ENCODE measurements at places on chromosomes 1 and 21.

GRCh38 chr1:56898005-56898373 is 43.4 kb downstream of the C8A start:
- DNase-seq: peak; percentile 56

- DNase-seq: no peak
Observed at GRCh38 chr1:3167255-3167654, 98.3 kb downstream of the PRDM16 start.

DNA sequence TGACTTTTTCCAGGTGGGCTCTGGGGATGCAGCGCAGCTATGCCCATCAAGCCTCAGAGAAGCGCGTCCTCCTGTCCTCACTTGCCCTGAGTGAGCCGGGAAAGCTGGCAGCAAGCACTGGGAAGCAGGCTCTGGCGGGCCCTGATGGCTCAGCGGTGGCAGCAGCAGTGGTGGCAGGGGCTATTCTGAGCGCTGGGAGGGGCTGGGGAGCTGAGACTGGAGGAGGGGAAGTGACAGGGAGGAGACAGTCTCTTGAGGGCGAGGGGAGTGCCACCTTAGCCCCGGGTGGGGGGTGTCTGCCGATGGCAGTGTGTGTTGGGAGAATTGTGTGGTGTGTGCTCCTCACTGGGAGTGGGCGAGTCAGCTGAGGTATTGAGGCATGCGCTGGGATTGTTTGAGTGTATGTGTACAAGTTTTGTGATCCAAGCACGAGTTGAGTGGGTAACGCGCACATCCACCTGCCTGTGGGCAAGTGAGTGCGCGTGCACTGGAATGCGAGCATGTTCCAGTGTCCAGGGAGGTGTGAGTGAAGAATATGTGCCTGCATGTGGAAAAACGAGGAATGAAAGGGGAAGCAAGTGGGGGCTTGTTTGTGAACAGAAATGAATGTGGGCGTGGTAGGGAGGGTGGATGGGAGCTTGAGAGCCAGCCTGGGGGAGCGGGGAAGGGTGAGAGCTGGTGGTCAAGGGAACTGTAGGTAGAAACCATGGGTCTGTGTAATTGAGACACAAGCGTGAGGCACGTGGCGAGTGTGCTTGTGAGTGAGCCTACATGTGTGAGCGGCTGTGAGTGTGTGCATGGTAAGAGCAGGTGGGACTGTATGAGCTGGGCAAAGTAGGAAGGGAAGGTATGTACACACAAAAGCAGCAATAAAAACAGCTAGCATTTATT is 2.9 kb upstream of the FOXO6 start:
- no peak for DNase-seq

- peak; percentile 68 for DNase-seq
Observed at GRCh38 chr1:32241001-32241763, 5.8 kb upstream of the FAM167B start.

GRCh38 chr1:63442141-63442475 is 74.7 kb downstream of the ALG6 start:
- DNase-seq: peak; percentile 31

DNA sequence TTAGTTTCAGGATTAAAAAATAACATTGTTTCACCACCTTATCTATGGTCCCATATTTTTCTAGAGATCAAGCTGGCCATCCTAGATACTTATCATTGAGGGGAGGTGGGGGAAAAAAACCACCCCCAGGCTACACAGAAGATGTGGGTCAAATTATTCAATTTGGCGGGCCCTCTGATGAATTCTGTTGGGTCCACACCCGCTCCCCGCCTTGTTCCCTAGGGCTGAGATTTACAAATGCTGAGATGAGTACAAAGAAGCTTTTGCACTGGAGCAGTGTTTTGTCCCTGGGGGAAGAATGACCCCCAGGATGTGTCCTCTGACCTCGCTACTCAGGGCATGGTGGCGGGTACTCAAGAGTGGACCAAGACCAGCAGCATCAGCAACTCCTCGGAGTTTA is 246.9 kb upstream of the TMEM51 start:
- no peak for DNase-seq

- no peak for DNase-seq
Observed at GRCh38 chr1:22131875-22132486, 10.9 kb downstream of the WNT4 start.

DNA sequence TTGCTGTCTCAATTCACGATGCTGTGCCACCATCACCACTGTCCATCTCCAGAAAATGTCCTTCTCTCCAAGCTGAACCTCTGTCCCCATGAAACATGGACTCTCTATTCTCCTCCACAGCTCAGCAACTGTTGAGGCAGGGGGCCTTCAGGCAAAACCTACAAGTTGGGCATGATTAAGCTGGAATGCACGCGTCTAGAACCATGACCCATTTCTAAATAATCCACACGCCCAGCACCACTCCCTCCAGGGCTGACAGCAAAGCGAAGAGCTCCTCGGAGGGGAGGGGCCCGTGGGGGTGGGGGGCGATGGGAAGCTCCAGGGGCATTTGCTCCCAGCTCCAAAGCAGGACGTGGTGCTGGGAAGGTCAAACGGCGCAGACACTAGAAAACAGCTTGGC is 3.3 kb upstream of the HES5 start:
- DNase-seq: no peak

GRCh38 chr1:216533776-216534175 is 110.5 kb upstream of the USH2A start:
- DNase-seq: no peak

DNA sequence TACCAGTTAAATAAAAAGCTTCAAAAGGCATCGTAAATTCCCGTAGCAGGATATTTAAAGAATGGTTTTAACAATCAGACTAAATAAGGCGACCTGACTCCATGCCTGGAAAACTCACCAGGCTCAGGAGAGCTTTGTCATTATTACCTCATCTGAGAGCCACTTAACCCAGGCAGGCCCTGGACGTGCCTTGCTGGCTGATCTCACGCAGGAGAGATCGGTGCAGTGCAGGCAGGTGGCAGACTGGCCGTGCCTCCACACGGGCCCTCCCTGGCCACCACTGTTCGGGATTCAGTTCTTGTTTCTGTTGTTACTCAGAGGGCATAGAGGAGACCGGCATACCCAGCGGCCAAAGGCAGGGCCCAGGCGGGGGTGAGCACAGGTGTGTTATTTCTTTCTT is 6.4 kb downstream of the MT1HL1 start:
- no peak for DNase-seq

GRCh38 chr1:27100335-27101053 is 54.4 kb downstream of the SLC9A1 start:
- no peak for DNase-seq

DNA sequence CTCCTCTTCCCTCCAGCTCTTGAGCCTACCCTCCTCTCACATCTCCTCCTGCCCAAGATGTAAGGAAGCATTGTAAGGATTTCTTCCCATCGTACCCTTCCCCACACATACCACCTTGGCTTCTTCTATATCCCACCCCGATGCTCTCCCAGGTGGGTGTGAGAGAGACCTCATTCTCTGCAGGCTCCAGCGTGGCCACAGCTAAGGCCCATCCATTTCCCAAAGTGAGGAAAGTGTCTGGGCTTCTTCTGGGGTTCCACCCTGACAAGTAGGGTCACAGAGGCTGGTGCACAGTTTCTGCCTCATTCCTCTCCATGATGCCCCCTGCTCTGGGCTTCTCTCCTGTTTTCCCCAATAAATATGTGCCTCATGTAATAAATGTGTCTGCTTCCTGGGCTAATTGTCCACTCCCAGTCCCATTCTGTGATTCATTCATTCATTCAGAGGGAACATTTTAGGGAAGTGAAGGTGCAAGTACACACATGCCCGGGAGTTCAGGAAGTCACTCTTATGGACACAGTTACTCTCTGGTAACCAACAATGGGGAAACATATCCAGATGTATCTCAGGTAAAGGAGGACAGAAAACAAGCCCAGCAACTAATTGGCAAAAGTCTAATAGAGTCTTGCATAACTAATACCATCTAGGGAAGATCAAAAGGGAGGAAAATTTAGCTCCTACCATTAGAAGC is 1.9 kb downstream of the SPRR4 start:
- no peak for DNase-seq

DNA sequence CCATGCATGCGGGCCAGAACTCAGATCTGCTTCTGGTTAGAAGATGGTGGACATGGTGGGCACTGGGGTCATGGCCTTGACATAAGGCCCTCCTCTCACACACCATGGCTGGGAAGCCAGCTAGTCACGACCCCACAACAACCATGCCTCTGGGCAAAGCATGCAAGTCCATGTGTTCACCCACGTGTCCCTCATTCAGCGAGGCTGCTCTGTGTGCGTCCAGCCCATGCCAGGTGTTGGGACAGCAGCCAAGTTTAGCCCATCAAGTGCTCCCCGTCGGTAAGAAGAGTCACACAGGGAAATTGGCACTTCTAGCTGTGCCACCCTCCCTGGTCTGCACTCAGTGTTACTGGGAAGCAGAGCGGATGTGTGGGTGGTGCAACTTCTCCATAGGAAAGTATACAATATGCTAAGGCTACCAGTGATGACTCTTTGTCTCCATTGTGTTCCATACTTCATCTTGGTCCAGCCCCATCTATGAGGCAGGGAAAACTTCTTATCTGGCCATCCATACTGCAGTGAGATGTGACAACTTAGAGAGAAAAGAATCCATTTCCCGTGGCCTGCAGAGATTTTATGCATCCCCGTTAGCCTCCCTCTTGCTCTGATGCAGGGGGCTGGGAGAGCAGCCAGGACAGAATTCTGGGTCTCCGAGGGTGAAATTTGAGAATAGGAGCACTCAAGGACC is 198.0 kb downstream of the GRIK3 start:
- DNase-seq: no peak

GRCh38 chr1:202145068-202145743 is 669 bp upstream of the ARL8A start:
- peak; percentile 20 for DNase-seq

- peak; percentile 45 for DNase-seq
Observed at GRCh38 chr1:48677306-48678287, 99.1 kb downstream of the BEND5 start.

GRCh38 chr1:216045400-216045799 is 377.8 kb downstream of the USH2A start:
- peak; percentile 65 for DNase-seq

GRCh38 chr1:216766633-216767327 is 43.6 kb upstream of the ESRRG start:
- DNase-seq: no peak

DNA sequence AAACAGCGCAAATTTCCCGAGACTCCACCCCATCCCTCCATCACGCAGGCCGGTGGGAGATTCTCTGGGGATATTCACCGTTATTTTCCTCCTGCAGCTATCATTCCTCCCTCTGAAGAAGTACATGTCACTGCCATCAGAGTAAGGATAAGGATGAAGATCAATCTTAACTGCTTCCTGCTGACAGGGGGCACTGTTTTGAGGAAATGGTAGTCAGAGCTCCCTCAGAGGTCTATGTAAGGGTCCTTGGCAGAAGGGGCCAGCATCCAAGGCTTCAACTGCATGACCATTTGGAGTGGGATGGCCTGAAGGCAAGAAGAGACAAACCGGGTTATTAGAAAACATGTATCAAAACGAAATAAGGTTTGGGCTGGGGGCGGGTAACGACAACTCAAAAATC is 111.5 kb downstream of the KCNK1 start:
- no peak for DNase-seq

DNA sequence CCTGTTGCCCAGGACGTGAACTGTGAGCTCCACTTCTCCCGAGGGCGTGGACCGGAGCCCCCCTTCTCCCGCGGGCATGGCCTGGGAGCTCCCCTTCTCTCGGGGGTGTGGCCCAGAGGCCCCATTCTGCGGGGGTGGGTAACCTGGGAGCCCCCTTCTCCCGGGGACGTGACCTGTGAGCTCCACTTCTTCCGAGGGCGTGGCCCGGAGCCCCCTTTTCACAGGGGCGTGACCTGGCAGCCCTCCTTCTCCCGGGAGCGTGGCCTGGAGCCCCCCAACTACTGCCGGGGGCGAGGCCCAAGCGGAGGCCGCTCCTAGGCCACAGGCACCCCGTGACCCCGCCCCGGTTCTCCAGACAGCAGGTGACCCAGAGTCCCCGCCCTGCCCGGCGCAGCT is 320 bp downstream of the C1orf174 start:
- DNase-seq: no peak

- DNase-seq: no peak
Observed at GRCh38 chr1:187682112-187682511, 853.4 kb downstream of the PLA2G4A start.

DNA sequence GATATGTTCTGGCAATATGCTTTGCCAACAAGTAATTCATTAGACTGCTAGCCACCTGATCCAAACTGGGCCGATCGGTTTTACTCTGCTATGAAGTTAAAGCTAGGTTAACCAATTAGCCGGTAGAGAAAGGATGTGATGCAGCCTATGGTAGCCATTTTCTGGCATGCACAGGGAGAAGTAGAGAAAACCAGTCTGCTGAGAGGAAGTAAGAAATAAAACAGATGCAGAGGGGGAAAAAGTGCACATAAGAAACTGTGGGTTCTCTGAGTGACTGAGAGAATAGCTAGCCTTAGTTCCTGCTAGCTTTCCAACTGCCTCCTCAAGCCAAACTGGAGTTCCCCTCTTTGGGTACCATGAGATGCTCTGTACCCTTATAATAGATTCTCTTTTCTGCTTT is 52.8 kb downstream of the ARID4B start:
- no peak for DNase-seq

DNA sequence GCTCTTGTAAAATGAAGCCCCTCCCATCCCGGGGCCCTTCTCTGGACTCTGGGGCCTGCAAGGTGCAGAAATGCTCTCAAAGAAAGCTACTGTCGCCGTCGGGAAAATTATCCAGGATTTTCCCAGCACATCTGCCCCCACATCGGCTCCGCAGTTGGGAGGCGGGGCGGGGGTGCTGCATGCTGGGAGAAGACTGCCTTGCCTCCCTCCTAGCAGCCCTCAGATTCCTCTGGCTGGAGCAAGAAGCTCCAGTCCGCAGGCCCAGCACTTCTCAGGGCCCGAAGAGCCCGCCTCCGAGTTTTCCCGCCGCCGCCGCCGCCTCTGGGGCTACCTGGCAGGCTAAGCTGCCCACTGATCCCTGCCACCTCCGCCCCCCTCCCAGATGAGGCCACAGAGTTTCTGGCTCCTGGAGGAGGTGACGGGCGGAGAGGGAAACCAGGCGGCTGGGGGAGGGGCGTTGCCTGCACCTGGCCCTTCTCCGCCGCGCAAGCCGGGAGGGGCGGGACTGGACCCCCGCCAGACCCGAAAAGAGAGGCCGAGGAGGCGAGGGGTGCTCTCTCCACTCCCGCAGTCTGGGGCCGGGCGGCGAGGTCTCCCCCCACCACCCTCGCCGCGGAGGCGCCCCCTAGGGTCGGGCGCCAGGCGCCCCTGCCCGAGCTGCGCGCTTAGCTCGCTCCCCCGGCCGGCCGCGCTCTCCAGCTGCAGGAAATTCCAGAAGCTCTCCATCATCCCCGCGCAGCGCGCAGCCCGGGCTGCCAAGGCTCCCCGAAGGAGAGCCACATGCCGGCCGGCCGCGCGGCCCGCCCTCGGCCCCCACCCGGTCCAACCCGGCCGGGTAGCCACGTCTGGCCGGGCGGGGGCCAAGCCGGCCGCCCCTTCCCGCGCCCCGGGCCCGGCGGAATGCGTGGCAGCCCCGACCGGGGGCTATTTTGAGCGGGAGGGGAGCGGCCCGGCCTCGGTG is 28.8 kb downstream of the AHDC1 start:
- peak; percentile 81 for DNase-seq

DNA sequence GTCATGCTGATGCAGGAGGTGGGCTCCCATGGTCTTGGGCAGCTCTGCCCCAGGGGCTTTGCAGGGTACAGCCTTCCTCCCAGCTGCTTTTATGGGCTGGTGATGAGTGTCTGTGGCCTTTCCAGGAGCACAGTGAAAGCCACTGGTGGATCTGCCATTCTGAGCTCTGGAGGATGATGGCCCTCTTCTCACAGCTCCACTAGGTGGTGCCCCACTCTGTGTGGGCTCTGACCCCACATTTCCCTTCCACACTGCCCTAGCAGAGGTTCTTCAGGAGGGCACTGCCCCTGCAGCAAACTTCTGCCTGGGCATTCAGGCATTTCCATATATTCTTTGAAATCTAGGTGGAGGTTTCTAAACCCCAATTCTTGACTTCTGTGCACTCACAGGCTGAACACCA is 1188.6 kb downstream of the MRPL39 start:
- no peak for DNase-seq

All from fibroblast of the aortic adventitia (primary cell).